NCI-H1436 treated with DMSO at 0.1 percent for 48 hours (cell line): ENCODE measurements at places on chromosomes 12 and 14.

GRCh38 chr14:31939934-31940333 lies 137.2 kb upstream of the ARHGAP5 start:
- DNase-seq, result no peak

GRCh38 chr14:57928732-57929131 lies 62.8 kb upstream of the SLC35F4 start:
- no peak for DNase-seq

DNA sequence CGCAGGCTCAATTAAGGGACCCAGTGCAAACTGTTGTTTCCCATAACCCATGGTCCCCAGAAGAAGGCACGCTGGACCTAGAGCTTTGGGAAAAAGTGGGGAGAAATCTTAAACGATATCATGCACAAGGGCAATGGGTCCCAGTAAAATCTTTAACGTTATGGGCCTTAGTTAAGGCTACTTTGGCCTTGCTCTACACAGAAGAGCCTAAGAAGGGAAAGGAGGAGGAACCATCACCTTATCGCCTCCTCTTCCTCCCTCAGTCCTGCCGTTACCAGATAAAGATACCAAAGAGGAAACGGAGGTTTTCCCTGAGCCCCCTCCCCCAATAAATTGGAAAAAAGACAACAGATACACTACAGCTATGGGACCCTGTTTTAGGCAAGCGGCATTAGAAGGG lies 116.9 kb downstream of the PPHLN1 start:
- DNase-seq, result no peak

- no peak for DNase-seq
Observed at GRCh38 chr12:64976131-64976530, 145.0 kb downstream of the WIF1 start.

- DNase-seq, result no peak
Observed at GRCh38 chr12:123828120-123828519, 66.0 kb downstream of the DNAH10 start.

GRCh38 chr14:58151133-58152013 lies 640 bp downstream of the ARMH4 start:
- DNase-seq, result no peak

DNA sequence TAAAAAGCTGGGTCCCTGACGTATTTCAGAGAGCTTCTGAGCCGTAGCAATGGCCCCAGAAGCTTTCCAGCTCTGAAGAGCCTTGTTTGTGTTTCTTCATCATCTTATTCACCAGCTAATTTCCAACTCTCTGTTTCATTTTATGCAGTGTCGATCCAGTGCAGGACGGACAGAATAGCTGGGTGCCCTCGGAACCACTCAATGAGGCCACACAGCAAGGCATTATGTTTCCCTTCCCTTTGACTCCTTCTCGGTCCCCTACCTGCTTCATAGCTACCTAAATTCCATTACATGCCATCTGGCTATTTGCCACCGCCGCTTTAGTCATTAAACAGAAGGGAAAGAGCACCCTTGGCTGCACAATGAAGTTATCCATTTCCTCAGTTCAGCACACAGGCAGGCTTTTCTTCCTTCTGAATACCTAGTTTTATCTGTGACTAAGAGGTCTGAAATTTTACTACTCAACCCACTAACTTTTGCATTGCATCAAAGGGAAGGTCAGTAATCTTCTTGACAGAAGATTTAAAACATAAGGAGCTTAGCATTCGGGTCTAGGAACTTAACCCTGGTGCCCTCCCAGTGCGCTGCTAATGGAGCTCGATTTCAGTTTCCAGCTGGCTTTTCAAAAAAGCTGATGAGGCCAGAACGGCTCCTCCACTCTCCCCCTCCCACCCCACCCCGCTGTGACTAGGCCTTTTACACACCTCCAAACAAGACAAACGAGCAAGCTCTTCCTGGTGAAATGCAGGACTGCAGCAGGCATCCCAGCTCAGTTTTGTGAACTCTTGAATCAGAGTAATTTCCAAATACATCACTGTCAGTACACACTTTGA lies 176.8 kb downstream of the GXYLT1 start:
- no peak for DNase-seq

GRCh38 chr12:5102261-5102789 lies 58.6 kb downstream of the KCNA5 start:
- no peak for DNase-seq

DNA sequence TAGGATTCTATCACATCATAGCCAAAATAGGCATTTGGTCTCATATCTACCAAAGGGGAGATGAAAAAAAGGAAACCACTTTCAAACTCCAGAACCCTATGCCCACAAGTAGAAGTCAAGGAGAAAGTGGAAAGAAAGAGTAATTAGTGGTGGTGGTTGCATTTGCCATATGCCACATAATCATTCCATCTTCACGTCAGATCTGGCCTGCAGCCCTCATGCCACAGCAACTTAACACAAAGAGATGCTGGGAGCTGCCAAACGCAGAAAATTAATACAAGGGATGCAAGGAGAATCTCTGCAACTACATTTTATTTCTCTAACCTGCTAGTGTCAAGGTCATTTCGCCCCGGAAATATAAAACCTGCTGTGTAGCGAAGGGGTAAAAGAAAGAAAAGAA lies 148.6 kb upstream of the FOXN3 start:
- DNase-seq, result no peak

DNA sequence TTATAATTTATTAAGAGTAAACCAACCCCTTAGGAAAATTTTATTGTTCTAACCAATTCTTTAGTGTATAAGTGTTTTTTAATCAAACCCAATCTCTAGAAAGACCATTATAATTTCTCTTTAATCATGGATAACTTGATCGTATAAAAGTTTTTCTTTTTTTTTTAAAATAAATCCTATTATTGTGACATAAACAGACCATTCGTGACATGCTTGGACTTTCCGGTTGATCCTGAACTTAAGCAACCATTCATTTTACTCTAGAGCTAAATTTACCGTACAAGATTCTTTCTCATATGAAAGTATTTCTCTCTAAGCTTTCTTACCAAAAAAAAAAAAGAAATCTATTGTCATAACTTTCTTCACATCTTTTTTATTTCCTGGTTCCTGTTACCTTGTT lies 32.6 kb upstream of the SLC38A4 start:
- DNase-seq, result no peak

DNA sequence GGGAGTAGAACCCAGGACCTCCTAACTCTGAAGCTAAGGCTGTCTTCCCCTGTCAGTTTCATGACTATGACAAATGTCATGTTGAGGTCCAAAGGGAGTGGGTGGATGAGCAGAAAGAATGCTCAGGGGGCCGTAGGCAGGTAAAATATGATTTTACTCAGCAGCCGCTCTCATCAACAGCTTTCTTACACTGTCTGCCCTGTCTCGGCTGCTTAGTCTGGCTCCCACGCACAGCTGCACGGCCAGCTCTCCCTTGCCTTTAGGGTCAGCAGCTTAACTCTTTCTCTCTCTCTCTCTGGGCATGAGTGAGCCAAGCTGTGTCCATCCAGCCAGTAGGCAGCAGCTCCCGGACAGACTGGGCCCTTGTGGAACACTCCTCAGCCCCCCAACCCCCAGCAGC lies 95.2 kb downstream of the GCH1 start:
- DNase-seq, result no peak

- DNase-seq, result no peak
Observed at GRCh38 chr12:59763835-59764234, 168.0 kb downstream of the SLC16A7 start.

DNA sequence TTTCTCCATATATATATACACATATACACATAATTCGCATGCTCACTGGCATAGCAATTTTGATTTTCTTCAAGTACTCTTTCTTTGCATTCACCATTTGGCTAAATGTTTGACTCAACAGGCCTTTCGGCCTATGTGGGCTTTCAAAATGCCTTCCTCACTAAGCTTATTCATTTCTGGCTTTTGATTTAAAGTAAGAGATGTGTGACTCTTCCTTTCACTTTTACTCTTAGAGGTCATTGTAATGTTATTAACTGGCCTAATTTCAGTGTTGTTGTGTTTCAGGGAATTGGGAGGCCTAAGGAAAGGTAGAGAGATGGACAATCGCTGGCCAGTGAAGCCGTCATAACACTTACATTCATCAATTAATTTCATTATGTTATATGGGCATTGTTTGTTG lies 14.5 kb upstream of the KLRD1 start:
- no peak for DNase-seq

GRCh38 chr12:534216-534615 lies 74.5 kb downstream of the B4GALNT3 start:
- no peak for DNase-seq

- DNase-seq, result no peak
Observed at GRCh38 chr12:122743895-122744525, 8.6 kb upstream of the DENR start.

DNA sequence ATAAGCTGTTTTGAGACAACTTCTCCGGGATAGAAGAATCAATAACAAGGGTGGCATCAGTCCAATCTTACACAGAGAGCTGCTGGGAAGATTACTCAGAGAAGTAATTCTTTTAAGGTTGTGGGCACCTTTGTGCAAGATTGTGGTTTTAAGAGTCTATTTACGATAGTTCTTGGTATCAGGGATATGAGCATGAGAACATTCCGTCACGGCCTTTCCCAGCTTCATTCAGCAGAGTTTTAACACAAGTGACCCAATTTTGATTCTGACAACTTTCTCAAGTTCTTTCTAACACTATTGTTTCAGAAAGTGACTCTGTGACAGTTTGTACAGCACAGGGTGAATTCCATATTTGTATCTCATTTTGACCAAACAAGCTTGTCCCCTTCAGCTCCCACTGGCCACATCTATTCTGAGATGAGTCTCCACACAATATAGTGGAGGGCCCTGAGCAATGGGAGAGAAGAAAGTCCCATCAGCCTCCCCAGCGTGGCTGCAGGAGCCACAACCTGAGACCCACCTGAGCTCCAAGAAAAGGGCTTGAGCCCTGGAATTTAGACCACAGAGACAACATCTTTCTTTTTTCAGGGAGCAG lies 869.2 kb downstream of the TMEM121 start:
- no peak for DNase-seq

DNA sequence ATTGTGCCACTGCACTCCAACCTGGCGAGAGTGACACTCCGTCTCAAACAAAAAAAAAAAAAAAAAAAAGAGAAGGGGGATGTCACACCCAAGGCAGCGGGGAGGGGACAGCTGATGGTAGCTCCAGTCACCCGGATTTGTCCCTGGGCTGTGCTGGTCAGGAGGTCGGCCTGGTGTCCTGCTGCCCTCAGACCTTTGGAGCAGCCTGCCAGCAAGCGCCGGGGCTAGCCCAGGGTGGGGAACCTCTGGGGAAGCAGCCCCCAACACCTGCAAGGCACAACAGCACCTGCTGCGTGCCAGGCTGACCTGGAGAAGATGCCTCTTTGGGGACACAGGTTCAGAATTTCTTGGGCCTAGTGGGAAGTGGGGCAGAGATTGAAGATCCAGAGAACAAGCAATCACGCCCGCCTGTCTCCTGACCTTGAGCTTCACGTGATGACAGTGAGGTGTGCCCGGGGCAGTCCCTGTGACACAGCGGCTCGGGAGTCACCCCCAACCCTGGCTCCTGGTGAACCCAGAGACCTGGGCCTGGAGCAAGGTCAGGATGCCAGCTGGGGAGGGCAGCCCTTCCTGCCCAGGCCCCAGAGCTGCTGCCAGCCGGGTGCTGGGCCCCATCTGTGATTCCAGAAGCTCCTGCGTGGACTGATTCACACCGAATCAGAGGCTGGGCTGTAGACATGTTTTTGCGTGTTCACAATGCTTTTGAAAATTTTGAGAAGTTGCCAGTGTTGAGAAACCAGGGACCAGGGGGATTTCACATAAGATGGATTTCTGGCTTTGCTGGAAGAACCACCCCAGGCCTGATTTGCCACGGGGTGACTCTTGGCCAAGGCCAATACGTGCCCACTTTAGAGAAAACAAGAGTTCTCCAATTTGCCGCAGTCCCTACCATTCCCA lies 66.4 kb downstream of the RFLNA start:
- DNase-seq, result no peak

GRCh38 chr12:119684711-119685369 lies 16.9 kb downstream of the PRKAB1 start:
- no peak for DNase-seq
